ENCODE measurements at places on chromosomes 7 and 10.

GRCh38 chr7:28008171-28008570 lies 172.4 kb downstream of the JAZF1 start:
- DNase-seq = no peak

DNA sequence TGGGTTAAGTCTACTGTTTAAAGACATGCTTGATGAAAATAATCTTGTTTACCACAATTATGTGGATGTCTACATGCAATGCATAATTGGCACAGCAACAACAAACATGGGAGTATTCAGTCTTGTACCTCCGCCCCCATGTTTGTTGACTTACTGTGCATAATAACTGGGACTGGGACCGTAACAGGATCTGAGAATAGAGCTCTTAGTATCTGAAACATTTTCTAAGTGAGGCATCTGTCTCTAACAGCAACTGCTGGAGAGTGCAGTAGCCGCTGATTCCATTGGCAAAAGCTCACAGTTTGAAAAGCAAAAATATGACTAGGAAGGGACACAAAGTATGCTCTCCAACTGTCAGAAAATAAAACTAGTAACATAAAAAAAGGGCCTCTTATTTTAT lies 61.6 kb downstream of the ENO4 start:
- DNase-seq = no peak

- no peak for DNase-seq
These were observed 5.5 kb downstream of the SFRP5 start for GRCh38 chr10:97766106-97766810.

- DNase-seq = no peak
These were observed 15.2 kb downstream of the GPR85 start for GRCh38 chr7:113071465-113071864.

DNA sequence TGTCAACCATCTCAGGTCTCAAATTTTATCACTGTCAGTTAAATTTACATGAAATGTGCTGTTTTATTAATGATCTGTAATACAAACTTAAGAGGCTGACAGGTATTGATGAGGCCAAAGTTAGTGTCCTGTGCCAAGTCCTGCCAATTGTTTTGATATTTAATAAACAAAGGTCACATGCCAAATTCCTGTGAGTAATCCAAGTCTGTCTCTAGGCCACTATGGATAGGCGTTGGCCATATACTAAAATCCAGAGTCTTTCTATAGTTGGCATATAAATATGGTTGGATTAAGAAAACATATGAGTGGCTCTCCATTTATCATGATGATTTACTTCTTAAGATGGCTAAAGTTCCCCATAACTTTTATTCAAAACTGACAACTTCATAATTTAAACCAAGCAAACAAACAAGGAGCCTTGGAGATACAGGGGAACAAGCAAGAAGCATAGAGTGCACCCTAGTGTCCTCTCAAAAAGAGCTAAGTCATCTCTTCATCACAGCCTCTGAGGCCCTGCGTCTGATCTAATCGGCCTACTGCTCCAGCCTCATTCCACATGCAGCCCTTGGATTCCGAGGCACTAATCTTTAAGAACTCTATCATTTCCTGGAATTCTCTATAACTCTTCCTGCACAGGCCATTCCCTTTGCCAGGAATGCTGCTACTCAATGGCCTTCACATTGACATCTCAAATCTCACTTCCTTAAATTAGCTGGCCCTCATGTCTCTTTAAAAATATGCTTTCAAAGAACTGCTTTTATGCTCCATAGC lies 32.7 kb upstream of the NRCAM start:
- no peak for DNase-seq

DNA sequence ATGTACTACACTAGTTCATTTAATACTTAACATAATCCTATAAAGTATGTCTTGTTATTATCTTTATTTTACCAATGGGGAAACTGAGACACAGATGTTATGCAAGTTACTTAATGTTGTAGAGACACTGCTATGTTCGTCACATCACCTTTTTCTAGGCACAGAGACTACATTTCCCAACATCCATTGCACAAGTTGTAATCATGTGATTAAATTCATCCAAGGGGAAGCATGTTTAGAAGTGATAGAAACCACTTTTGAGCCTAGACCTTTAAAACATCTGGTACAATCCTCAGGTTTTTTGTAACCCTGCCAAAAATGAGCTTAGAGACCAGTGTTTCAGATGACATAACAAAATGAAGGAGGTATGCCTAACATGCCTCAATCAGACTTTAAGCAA lies 386.8 kb upstream of the HPS1 start:
- DNase-seq = no peak

Data from heart right ventricle (tissue), 16 donors.